ENCODE measurements at places on chromosomes 4 and X. TPM values are rescaled to one million over a fixed set of nuclear protein-coding genes. Genes with fewer than 3 reads are reported as not detected.

The UGT2A3 gene
- total RNA-seq, result not detected

DNA sequence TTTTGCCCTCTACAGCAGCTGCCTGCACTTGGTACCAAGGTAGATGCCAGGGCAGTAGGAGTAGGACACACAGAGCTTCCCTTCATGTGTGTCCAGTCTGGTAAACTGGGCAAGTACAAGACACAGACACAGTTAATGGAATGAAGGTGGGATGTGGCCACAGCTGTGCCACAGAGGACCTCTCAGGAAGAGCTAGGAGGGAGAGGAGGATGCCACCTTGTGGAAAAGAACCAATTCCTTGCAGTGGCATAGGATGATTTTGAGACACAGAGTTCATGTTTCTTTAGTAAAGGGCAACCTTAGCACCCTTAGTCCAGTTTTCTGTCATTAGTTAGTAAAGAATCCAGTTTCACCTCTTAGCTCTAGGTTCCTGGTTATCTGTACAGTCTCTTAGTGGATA, 36.3 kb upstream of the TBC1D14 start:
- H3K4me3 ChIP-seq, result no peak overlapping the region
- H3K36me3 ChIP-seq, result peaks cover 64% of the 10 kb centered on the region
- no peaks in the 10 kb centered on the region for H3K27me3 ChIP-seq
- peaks cover 24% of the 10 kb centered on the region for H3K4me1 ChIP-seq
- no peak for DNase-seq
- no peak overlapping the region for H3K27ac ChIP-seq

The MBNL3 gene
- total RNA-seq, result 22.9 TPM

The BMP3 gene
- 15.5 TPM for total RNA-seq

DNA sequence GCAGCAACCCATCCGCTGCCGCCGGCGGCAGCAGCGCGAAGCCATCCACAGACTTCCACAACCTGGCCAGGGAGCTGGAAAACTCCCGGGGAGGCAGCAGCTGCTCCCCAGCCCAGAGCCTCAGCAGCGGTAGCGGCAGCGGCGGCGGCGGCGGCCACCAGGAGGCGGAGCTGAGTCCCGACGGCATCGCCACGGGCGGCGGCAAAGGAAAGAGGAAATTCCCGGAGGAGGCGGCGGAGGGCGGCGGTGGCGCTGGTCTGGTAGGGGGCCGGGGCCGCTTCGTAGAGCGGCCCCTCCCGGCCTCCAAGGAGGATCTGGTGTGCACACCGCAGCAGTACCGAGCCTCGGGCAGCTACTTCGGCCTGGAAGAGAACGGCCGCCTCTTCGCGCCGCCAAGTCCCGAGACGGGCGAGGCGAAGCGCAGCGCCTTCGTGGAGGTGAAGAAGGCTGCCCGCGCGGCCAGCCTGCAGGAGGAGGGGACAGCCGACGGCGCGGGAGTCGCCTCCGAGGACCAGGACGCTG, 4.9 kb downstream of the PRDM8 start:
- H3K36me3 ChIP-seq, result no peaks in the 10 kb centered on the region
- peak overlapping the region; percentile 60 for H3K4me3 ChIP-seq
- peak overlapping the region; percentile 53 for H3K27ac ChIP-seq
- peaks cover 67% of the 10 kb centered on the region for H3K27me3 ChIP-seq
- H3K4me1 ChIP-seq, result peaks cover 9% of the 10 kb centered on the region

The SGCB gene
- 37.1 TPM for total RNA-seq

GRCh38 chr4:83851261-83852084, 315.6 kb downstream of the GPAT3 start:
- peaks cover 2% of the 10 kb centered on the region for H3K4me1 ChIP-seq
- DNase-seq, result no peak
- no peaks in the 10 kb centered on the region for H3K27me3 ChIP-seq

The GAGE12H gene
- total RNA-seq, result not detected

DNA sequence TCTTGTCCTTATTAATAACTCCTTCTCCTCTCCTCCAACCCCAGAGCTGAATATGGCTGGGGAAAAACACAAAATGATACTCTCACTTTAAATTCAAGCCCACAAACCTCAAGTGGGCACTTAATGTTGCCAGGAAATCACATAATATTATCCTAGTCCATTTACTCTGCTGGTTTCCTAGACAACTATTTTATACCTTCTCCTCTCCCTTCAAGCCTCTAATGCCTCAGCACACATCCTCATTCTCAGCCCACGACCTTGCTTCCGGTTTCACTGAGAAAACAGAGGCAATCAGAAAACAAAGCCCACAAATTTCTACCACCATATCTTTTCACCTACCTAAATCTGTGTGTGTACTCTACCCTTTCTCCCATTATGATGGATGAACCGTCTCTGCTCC, 12.1 kb upstream of the CLCN5 start:
- no peaks in the 10 kb centered on the region for H3K27me3 ChIP-seq
- H3K4me3 ChIP-seq, result no peak overlapping the region
- no peak for DNase-seq
- no peaks in the 10 kb centered on the region for H3K36me3 ChIP-seq

The RRH gene
- not detected for total RNA-seq

The PRSS12 gene
- total RNA-seq, result 5.4 TPM

GRCh38 chr4:2805712-2806389, 13.0 kb downstream of the SH3BP2 start:
- H3K27ac ChIP-seq, result peak overlapping the region; percentile 85
- no peaks in the 10 kb centered on the region for H3K27me3 ChIP-seq
- H3K4me3 ChIP-seq, result no peak overlapping the region
- H3K36me3 ChIP-seq, result no peaks in the 10 kb centered on the region
- peak; percentile 91 for DNase-seq

DNA sequence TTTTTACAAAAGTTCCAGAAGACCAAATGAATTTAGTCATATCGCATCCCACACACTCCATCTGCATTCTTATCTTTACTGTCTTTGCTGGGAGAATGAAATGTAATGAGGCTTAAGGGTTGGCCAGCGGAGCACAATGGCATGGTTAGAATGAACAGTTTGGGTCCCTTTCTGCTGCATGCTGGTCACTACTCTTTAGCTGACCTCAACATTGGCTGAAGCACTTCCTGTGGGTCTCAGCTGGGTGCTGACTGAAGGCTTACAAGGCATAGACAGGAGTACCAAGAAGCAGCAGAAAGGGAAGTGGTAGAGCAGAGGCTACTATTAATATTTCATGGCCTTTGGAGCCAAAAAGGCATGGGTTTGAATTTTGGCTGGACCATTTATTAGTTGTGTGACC, 159.4 kb upstream of the GPC4 start:
- H3K36me3 ChIP-seq, result no peaks in the 10 kb centered on the region
- H3K27ac ChIP-seq, result no peak overlapping the region
- H3K4me1 ChIP-seq, result no peaks in the 10 kb centered on the region
- no peak for DNase-seq
- H3K4me3 ChIP-seq, result no peak overlapping the region

The MSX1 gene
- 2.5 TPM for total RNA-seq

GRCh38 chr4:88009871-88010270, 2.4 kb downstream of the PKD2 start:
- no peaks in the 10 kb centered on the region for H3K27me3 ChIP-seq
- DNase-seq, result no peak

DNA sequence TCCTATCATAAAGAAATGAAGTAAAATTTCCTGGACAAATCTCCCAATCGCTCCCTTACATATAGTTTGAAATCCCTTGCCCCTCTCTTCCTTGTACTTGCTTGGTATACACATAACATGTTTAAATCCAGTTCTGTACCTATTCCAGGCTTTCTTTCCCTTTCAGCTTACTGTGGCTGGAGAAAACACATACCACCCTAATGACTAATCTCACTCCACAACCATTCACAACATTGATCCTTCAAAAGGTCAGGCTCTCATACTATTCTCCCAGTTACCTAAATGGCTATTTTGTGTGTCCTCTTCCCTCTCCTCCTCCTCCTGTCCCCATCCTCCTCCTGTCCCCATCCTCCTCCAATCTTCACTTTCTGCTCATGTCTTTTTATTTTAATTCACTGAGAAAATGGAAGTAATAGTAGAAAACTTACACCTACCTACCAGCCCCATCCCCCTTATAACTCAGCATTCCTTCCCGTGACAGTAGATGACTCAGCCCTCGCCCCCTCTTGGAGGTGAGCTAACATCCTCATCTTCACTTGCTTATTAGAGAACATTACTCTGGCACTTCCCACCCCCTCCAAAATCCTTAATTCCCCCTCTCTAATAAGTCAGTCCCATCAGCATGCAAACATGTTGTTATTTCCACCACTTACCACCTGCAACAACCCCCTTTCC, 77.5 kb downstream of the IL15 start:
- no peaks in the 10 kb centered on the region for H3K4me1 ChIP-seq
- H3K27me3 ChIP-seq, result no peaks in the 10 kb centered on the region
- H3K4me3 ChIP-seq, result no peak overlapping the region
- no peaks in the 10 kb centered on the region for H3K36me3 ChIP-seq
- H3K27ac ChIP-seq, result no peak overlapping the region
- no peak for DNase-seq

GRCh38 chrX:91080822-91081221, 353.8 kb upstream of the PABPC5 start:
- no peak overlapping the region for H3K4me3 ChIP-seq
- no peak overlapping the region for H3K27ac ChIP-seq
- no peaks in the 10 kb centered on the region for H3K36me3 ChIP-seq
- H3K27me3 ChIP-seq, result no peaks in the 10 kb centered on the region
- DNase-seq, result no peak

DNA sequence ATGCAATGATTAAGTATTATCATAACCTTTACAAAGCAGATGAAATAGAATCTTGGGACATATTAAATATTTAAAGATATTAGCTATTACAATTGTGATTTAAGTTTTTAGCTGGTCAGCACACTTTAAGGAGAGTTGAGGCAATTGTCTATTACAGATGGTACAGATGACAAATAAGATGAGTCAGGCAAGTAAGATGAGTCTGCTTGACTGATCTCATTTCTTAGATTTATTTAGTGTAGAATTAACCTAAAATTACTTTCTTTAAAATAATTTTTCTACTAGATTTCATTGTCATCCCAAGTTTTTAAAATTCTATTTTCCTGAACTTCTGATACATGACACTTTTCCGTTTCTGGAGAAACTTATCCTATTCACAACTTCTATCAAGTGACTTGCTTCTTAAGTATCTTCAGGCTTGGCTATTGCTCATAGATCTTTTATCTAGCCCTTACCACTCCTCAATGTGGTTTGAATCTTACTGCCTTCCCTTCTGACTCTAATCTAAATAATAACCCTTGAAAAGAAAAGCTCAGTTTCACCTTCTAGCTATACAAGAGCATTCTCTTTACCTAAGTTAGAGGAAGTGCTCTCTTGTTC, 32.9 kb downstream of the CXCL1 start:
- H3K4me1 ChIP-seq, result no peaks in the 10 kb centered on the region
- no peaks in the 10 kb centered on the region for H3K36me3 ChIP-seq
- no peak for DNase-seq

GRCh38 chrX:129958083-129958465, 24.4 kb upstream of the BCORL1 start:
- H3K27me3 ChIP-seq, result no peaks in the 10 kb centered on the region
- no peaks in the 10 kb centered on the region for H3K4me1 ChIP-seq
- H3K36me3 ChIP-seq, result no peaks in the 10 kb centered on the region
- DNase-seq, result no peak

The ETDB gene
- not detected for total RNA-seq

The CSAG1 gene
- not detected for total RNA-seq

The OPRPN gene
- total RNA-seq, result not detected

DNA sequence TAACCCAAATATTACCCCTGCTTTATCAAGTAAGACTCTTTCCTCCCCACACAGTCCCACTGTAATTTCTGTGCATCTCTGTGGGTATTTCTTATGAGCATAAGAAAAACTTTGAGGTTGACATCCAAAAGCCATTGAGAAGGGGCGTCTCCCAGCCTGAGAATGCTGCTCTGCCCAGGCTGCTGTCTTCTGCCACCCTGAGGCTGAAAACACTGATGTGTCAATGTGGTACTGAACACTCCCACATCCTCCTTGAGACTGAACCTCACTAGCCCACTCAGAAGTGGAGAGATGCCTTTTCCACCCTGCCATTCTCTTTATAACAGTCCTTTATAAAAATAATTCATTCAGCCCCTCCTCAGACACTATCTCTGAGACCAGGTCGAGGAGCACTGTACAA, 120.8 kb downstream of the SMIM20 start:
- DNase-seq, result no peak
- H3K27ac ChIP-seq, result no peak overlapping the region
- no peak overlapping the region for H3K4me3 ChIP-seq
- H3K27me3 ChIP-seq, result no peaks in the 10 kb centered on the region

DNA sequence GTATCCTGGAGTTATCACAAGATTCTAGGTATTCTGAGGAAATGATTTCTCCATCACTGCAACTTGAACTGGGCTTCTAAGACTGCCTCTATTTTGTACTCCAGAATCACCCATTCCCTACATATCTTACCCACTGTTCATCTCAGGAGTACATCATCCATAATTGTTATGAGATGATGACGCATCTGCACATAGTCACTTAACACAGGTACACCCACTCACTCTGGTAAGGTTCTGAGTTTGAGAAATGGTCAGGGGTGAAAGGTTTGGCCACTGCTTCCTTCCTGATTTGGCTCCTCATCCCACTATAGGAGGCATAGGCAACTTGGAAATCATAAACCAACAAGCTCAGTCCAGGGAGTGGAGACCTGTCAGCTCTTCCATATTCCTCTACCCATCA, 143.9 kb downstream of the GLRA2 start:
- H3K4me3 ChIP-seq, result no peak overlapping the region
- no peaks in the 10 kb centered on the region for H3K4me1 ChIP-seq
- H3K27me3 ChIP-seq, result no peaks in the 10 kb centered on the region
- no peak overlapping the region for H3K27ac ChIP-seq
- DNase-seq, result no peak

The SPANXN4 gene
- total RNA-seq, result not detected

The APOOL gene
- total RNA-seq, result 21.4 TPM

DNA sequence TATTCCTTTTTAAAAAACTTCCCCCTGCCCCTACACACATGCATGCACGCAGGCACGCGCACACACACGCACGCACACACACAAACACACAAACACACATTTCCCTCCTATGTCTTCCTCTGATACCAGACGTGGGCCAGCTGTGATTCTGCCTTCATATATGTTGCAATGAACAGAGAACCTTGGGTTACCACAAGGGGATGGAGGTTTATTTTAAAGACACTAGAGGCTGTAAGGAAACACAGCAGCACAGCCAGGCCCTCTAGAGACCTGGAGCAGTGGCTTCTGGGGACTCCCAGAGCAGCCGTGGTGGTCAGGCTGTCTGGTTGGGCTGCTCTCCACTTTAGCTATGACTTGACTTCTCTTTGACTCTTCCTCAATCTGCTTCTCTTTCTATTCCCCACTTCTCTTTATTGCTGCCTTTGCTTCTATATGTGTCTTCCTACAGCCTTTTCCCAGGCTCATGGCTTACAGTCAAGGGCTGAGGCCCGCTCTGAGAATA, 3.2 kb upstream of the TLR10 start:
- H3K4me1 ChIP-seq, result no peaks in the 10 kb centered on the region
- H3K27ac ChIP-seq, result peak overlapping the region; percentile 17
- no peak overlapping the region for H3K4me3 ChIP-seq
- peak; percentile 66 for DNase-seq

All from upper lobe of right lung (tissue), 1 donor.